HFF-Myc (cell line): ENCODE measurements at places on chromosomes 2 and 18.
A peak's percentile ranks its signal among the peaks of the same experiment; 100 is the strongest.

DNA sequence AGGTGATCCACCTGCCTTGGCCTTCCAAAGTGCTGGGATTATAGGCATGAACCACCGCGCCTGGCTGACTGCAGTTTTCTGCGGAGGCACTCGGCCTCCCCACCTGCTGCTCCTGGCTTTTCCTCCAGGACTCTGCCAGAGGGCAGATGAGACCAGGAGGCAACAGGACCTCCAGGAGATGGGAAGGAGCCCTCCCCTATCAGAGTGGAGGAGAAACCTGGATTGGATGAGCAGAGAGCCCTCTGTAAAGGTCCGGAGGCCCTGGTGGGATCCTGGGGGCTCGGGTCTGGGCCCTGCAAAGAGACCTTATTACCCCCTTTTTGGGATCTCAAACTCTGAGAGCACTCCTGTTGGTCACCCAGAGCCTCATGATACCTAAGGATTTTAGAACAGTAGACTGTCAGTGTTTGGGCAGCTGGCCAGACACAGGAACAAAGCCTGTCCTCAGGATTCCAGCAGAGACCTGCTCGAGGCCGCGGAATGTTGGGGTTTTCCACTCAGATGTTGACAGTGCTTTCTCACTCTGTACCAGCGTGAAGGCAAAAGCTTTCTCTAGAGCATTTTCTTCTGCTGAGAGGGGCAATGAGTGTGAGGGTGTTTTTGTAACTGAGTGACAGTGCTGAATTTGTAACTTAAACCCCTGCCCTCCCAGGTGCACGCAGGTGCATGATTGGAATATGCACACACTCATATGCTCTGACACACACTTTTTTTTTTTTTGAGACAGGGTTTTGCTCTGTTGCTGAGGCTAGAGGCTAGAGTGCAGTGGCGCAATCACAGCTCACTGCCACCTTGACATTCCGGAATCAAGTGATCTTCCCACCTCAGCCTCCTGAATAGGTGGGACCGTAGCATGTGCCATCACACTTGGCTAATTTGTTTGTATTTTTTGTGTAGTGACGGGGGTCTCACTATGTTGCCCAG lies 48.4 kb downstream of the NPPC start:
- DNase-seq = no peak

- no peak for DNase-seq
Measured at GRCh38 chr18:26454616-26455015, 93.7 kb downstream of the KCTD1 start.

- no peak for DNase-seq
Measured at GRCh38 chr18:47793609-47794008, 136.8 kb downstream of the SMAD2 start.

DNA sequence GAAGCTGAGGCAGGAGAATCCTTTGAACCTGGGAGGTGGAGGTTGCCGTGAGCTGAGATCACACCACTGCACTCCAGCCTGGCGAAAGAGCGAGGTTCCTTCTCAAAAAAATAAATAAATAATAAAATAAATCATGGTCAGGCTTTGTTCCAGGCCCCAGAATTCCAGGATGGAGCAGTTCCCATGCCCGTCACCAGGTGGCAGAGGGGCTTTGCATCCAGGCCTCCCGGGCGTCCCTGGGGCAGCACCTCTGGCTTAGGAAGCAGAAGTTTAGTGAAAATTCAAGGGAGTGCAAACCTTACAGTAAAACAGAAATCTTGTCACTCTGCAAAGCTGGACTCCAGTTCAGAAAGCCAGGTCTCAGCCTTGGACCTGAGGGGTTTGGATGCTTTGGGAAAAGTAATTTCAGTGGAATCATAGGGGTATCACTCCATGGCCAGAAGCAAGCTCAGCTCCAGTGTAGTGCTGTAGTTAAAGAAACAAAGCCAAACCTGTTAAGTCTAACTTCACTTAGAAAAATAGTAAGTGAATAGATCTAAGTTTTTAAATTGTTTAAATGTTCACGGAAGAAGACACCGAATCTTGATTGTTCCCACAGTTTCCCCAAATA lies 512.7 kb downstream of the CMPK2 start:
- DNase-seq = no peak

- no peak for DNase-seq
Measured at GRCh38 chr18:5884375-5884774, 10.9 kb downstream of the TMEM200C start.

GRCh38 chr2:113136828-113137775 lies 9.7 kb downstream of the IL1RN start:
- DNase-seq = no peak

DNA sequence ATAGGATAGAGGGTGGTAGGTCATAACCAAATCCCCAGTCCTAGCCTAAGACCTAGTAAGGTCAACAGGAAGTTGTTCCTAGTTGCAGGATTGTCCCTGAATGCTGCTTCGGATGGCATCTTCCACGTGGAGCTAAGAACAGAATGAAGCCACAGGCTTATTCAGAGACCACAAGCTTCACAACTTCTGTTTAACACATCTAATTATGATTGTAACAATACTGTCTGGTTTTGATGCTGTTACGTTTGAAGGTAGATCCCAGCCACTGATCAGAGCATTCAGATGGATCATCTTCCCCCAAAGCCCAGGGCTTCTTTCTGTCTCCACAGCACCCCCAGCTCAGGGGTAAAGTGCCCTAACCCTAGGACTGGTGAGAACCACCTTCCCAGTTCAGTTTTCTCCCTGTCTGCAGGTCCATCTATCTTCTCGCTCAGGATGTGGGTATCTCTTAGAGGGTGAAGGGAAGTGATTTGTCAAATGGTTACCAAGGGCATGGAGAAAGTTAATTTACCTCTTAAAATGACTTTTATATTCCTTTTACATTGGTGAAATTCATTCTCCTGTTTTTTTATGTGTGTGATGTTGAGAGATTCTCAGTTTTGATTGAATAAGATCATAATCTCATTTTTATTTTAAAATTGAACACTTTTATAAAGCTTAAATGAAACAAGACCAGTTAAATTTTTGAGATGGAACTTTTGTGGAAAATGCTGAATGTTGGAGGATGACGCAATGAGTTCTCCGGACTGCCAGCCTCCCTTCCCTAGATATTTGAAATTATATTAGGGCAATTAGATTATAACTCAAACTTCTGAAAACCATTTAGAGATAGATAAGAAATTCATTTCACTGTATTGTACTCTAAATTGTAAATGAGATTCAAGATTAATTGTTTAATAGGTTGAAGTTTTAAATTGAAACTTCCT lies 66.5 kb downstream of the RHBDD1 start:
- no peak for DNase-seq

GRCh38 chr2:235595422-235596010 lies 101.7 kb downstream of the AGAP1 start:
- DNase-seq = peak; percentile 61

DNA sequence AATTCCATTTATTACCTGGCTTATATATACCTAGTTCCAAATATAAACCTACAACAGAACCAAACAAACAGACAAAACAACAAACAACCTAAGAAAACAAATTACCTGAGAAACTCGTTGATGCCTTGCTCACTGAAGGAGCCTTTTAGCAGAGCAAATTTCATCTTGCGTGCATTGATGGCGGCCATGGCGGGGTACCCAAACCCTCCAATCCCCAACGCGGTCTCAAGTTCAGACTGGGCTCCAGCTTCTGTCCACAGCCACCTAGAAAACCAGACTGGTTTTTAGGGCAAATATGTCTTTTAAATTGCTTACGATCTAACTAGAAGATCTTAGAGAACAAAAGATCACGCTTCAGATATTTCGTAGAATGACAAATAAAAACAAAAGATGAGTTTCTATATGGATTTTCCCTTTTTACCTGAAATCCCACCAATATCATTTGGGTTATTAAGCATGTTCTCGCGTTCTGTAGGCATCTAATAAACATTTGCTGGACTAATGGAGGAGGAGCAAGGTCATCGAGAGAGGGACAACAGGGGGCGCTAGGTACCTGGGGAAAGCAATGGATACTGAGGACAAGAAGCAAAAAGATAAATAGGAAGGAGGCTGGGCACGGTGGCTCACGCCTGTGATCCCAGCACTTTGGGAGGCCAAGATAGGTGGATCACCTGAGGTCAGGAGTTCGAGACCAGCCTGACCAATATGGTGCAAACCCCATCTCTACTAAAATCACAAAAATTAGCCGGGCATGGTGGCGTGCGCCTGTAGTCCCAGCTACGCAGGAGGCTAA lies 25.2 kb downstream of the PDIA6 start:
- DNase-seq = no peak

DNA sequence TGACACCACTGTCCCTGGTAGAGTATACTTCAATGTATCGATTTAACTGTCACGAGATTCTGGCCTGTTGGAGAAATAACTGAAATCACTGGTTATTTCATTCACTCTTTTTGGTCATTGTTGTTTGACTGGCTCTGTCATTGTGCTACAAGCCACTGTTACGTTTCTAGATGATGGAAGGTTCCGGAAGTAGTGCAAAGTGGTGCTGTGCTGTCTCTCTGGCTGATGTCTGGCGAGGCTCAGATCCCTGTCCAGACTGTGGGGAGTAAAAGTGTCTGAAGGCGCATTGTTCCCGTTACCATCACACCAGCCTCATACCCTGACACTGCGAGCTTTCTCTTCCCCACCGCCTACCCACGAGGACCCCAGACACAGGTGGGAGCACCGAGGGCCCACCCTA lies 11.7 kb downstream of the CNDP1 start:
- no peak for DNase-seq

GRCh38 chr2:46770622-46771021 lies 145.0 kb downstream of the MCFD2 start:
- DNase-seq = peak; percentile 30

DNA sequence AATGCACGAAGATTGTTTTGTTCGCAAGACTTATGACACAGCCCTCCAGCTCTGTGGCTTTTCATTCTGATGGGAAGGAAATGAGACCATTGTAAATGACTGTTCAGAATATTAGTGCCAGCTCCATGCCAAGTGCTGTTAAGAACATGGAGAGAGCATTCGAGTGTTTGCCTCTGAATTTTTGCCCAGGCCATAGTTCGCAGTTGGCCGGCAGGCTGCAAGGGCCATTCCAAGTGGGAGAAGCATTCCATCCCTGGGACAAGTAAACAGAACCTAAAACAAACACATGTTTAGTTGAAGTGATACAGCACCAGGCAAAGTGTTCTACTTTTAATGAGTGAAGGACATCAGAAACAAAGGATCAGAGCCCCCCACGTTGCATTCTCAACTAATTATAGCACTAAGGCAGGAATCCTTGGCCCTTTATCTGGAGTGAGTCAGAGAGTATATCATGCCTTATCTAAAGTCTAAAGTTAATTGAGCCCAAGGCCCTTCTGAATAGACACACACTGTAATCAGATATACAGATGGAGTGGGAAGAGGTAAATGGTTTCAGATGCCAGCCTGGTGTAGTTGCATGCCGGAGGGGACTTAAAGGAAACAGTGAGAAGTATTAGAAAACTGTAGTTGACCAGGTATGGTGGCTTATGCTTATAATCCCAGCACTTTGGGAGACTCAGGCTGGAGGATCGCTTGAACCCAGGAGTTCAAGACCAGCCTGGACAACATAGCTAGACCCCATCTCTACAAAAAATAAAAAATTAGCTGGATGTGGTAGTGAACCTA lies 53.3 kb downstream of the NEDD4L start:
- DNase-seq = no peak

GRCh38 chr18:24446953-24447538 lies 13.4 kb upstream of the HRH4 start:
- no peak for DNase-seq
